ENCODE measurements at places on chromosomes 13 and 19.
A peak's percentile ranks its signal among the peaks of the same experiment; 100 is the strongest.

DNA sequence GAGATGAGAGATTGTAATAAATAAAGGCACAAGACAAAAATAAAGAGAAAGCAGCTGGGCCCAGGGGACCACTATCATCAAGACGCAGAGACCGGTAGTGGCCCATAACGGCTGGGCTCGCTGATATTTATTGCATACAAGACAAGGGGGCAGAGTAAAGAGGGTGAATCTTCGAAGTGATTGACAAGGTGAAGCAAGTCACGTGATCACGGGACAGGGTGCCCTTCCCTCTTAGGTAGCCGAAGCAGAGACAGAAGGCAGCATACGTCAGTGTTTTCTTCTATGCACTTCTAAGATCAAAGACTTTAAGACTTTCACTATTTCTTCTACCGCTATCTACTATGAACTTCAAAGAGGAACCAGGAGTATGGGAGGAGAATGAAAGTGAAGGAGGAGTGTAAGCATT is 4.6 kb upstream of the PRKCG start:
- DNase-seq, result no peak

DNA sequence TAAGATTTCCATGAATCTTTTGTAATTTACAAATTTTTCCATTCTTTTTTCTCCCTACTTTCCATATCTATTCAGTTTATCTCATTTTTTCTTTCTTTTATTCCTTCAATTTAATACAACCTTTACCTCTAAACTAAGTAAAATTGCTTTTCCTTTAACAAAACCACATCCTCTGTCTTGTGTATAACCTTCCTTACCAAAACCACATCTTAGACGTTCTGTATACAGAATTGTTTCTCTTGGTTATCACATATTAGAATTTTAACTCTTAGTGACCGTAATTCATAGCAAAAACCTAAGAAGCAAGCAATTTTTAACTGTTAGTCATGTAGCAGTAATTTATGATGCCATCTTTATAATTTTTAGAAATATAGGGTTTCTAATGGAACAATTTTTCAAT is 15.0 kb downstream of the PPP5C start:
- no peak for DNase-seq

GRCh38 chr19:3459089-3459881 is 21.0 kb downstream of the SMIM24 start:
- DNase-seq, result peak; percentile 91

GRCh38 chr13:50404769-50405168 is 389.5 kb downstream of the KCNRG start:
- DNase-seq, result no peak

DNA sequence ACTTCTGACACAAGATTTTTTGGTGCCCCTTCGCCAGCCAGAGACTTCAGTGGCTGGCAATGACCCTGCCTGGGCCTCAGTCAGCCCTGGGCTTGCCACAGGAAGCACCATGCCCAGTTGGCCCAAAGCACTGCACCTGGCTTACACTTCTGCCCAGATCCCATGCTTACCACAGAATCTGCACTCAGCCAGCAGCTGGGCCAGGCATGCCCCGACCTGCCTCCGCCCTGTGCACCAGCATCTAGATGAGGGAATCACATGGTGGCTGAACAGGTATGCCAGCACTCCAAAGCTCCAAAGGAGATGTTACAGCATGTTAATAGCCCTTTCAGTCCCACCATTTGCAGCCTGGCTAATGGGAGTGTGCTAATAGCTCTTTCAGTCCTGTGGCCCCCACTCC is 690.9 kb downstream of the SLITRK6 start:
- no peak for DNase-seq

- DNase-seq, result no peak
These were observed 10.0 kb upstream of the ZNF443 start for GRCh38 chr19:12450844-12451243.

- DNase-seq, result peak; percentile 30
These were observed 42.5 kb upstream of the INTS6 start for GRCh38 chr13:51495316-51495715.

DNA sequence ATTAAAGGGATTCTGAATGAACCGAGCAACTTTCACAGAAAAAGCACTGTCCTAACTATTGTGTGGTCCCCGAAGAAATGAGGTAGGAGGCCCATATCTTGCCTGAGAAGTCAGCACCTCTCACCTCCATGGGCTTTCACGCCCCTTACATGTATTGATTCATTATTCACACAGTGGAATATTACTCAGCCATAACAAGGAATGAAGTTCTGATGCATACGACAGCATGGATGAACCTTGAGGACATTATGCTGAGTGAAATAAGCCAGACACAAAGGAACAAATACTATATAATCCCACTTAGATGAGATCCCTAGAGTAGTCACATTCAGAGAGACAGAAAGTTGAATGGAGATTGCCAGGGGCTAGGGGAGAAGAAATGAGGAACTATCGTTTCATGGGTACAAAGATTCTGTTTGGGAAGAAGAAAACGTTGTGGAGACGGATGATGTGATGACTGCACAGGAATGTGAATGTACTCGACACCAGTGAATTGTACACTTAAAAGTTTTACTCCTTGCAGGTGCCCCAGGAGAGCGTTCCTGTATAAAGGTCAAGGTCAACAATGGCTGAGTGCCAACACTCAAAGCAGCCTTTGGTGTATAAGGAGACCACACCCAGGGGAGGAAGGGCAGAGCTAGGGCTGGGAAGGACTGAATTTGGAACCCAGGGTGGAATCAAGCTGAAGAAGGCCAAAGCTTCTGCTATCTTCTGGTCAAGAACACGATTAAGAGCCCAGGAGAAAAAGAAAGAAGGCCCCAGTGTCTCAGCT is 22.5 kb downstream of the ZIC5 start:
- no peak for DNase-seq

DNA sequence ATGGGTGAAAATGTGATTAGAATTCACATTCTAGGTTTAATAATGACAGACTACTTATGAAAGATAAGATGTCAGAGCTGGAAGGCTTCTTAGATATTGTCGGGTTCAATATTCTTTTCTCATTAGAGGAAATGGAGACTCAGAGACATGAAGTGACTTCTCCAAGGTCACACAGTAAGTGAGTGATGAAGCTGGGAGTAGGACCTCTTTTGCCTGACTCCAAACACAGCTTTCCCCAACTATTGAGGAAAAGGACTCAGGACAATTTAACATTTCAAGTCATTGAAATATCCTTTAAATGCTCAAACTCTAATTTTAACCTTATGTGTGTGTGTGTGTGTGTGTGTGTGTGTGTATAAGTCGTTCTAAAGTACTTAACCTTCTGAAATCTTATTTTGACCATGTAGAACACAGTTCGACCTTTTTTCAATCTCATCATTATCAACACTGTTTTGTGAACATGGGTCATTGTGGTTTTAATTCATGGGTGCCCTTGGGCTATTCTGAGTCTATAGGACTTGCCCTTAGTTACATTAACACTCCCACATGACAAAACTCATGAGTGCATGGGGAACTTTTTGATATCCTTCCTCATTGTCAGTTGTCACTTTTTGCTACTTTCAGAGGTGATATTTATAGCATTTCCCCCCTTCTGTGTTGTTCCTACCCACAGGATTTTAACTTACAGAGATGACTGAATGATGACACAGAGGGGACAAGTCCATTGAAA is 53.0 kb downstream of the LRCH1 start:
- DNase-seq, result no peak

GRCh38 chr19:58009666-58010301 is 7.2 kb upstream of the ZNF606 start:
- peak; percentile 82 for DNase-seq

DNA sequence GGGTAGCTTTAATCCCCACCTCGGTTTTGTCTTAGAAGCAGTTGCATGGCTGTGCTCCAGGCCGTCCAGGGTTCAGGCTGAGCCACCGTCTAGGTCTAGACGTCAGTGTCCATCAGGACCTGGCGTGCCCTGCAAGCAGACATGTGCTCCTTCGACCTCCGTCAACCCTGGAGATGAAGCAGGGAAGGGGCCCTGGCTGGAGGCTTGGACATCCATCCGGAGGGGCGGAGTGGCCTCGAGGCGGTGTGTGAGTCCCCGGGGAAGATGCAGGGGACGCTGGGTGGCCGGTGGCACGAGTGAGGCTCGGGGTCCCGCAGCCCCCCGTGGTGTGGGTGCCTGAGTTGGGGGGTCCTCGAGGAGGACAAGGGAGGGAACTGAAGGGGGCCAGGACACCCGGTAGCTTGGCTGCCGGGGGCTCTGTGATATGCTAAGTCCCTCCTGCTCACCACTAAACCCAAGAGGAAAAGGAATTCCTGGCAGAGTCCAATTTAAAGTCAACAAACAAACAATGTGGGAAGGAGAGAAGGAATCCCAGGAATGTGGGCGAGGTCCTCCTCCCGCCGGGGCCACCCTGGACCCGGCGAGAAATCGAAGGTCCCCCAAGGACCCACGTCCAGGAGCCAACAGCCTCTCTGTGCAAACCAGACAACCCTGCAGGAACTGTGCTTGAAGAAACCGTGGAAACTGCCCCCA is 14.9 kb upstream of the PTBP1 start:
- peak; percentile 88 for DNase-seq

DNA sequence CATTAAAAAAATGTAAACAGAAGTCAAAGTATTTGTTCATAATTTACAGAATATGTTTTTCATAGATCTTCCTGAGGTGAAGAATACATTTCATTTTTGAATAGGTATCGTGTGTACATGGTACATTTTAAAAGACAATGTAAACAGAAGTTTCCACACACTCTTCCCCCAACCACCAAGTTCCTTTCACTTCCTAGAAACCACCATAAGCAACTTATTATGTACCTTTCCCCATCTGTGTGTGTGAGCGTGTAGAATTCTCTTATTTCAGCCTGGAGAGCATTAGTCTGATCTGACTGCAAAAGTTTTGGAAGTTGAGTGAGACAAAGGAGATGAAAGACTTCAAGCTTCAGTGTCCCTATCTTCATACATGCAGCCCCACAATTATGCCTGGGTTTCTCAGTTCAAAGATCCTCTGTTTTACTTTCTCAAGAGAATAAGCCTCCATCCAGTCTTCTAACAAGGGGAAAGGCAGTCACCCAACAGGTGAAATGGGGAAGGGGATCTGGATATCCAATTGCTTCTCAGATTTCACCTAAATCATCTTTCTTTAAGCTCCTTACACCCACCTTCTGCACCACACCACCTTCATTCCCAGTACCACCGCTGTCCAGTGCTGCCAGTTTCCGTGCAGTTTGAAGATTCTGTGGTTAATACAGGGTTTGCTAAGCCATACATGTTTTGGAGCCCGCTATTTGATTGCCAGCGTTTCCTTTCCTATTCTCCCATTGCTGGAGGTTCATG is 2.1 kb downstream of the TEX30 start:
- no peak for DNase-seq

- no peak for DNase-seq
These were observed 154.5 kb upstream of the SOX1 start for GRCh38 chr13:111912453-111912866.

GRCh38 chr19:45468803-45469131 is 971 bp downstream of the FOSB start:
- no peak for DNase-seq

DNA sequence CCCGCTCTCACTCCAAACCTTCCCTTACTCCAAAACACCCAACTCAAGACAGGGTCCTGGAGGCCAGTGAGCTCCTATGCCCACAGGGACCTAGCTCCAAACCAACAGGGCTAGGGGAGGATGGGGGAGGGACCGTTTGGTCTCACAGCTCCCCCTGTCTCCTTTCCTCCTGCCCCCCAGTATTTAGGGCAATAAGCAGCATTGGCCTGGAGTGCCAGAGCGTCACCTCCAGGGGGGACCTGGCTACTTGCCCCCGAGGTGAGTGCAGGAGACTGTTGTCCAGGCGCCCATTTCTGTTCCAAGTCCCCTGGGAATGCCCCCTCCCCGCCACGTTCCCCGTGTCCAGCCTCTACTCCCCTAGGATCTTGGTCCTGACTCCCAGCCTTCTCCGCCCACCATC is 792 bp downstream of the RETN start:
- no peak for DNase-seq

DNA sequence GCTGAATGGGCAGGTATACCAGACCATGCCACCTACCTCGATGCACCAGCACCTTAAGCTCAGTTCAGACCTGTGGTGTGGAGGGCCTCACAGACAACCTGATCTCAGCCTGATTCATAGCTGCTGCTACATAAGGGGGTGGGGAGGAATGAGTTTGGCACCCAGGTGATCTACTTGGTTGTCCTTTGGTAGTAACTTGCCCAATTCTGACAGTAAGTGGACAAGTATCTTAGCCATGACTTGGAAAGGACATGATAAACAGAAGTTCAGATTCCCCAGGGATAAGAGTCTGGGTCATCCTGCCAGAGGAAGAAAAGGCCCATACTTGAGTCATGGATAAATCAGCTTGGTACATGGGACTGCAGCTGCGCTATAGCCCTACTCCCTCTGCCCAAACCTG is 28.4 kb upstream of the SOHLH2 start:
- no peak for DNase-seq

DNA sequence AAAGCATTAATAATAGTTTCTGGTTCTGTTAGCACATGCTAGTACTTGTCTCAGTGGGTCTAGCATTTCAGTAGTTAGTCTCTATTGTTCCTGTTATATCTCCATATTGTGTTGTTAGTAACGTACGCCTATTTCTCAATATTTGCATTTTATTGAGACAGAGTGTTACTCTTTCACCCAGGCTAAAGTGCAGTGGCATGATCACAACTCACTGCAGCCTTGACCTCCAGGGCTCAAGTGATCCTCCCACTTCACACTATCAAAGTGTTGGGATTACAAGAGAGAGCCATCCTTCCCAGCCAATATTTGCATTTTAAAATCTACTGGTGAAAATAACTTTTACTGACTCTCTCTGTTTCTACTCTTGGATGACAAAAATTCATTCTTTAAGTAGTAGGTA is 154.6 kb upstream of the PRR20A start:
- no peak for DNase-seq

- peak; percentile 13 for DNase-seq
These were observed 1202.8 kb downstream of the DIAPH3 start for GRCh38 chr13:58960888-58961287.

DNA sequence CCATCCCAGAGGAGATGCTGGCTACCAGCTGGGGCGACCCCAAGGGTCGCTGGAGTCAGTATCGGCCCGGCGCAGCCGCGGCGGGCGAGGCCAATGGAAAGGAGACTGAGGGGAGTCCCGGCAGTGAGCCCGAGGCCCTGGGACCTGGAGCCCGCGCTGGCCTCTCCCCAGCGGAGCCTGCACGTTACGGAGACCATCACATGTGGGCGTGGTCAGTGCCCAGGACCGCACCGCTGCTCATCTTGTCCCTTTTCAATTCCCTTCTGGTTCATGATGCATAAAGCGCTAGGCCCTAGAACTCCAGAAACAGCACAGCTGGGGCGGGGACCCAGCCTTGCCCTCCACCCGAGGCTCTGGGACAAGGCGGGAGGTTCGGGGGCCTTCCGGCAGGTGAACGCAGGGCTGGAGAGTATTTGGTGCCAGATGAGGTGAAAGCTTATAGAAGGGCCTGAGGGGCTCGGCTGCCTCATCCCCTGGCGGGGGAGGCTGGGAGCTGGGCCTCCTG is 8.0 kb downstream of the C19orf25 start:
- no peak for DNase-seq

DNA sequence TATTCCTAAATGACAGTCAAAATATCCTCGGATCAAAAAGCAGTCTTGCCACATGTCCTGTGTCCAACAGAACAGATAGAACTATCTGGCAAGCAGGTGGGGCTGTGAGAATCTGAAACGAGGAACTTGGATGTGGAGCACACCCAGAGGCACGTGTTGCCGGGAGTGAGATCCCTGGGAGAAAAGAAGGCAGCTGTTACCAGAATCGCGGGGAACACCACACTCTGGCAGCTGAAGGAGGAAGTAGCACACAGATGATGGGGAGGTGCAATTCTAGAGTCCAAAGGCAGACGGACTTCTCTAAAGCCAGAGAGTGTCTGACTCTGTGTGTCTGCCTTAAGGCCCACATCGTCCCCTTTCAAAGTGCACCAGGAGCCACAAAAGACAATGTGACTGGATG is 22.3 kb downstream of the SLC7A1 start:
- peak; percentile 20 for DNase-seq
